ENCODE measurements at places on chromosomes 5 and 9. TPM values are rescaled to one million over a fixed set of nuclear protein-coding genes. Genes with fewer than 3 reads are reported as not detected.

GRCh38 chr5:14861123-14861765 lies 10.3 kb downstream of the ANKH start:
- no peaks in the 10 kb centered on the region for H3K27me3 ChIP-seq
- DNase-seq, result no peak
- H3K36me3 ChIP-seq, result no peaks in the 10 kb centered on the region
- no peak overlapping the region for H3K27ac ChIP-seq
- no peak overlapping the region for H3K4me3 ChIP-seq

- no peak overlapping the region for H3K27ac ChIP-seq
- no peak overlapping the region for H3K4me3 ChIP-seq
- H3K27me3 ChIP-seq, result no peaks in the 10 kb centered on the region
Observed at GRCh38 chr5:142829801-142830220, 59.6 kb downstream of the ARHGAP26 start.

The ANKDD1B gene
- 0.14 TPM for total RNA-seq

The C7 gene
- 3.5 TPM for total RNA-seq

The ADGRD2 gene
- total RNA-seq, result not detected

The NOXA1 gene
- 1.2 TPM for total RNA-seq

DNA sequence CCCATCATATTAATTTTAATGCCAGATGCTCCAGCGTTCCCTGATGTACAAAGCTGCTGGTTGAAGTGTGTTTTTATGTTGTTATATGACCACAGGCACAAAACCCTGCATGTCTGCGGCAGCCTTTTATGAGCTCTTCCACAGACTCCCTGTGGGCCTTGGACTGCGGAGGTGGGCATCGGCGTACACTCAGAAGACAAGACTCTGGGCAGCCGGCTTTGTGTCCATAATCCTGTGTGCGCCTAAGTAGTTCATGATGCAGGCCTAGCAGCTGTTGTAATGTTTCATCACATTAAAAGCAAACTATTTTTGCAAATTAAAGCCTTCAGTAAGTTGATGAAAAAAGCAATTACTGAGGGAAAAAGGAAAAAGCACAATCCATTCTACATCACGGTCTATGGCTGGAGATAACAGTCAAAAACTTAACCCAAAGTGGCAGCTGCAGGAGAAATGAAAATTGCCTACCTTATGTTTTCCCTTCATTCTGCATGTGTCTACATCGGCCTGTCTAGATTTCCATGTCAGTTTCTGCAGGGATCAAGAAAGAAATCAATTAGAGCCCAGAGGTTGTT lies 78.8 kb downstream of the SEMA6A start:
- no peak overlapping the region for H3K4me3 ChIP-seq
- no peak for DNase-seq
- peaks cover 5% of the 10 kb centered on the region for H3K36me3 ChIP-seq
- H3K27me3 ChIP-seq, result no peaks in the 10 kb centered on the region

GRCh38 chr9:99820685-99821395 lies 845 bp upstream of the NR4A3 start:
- DNase-seq, result peak; percentile 47
- H3K36me3 ChIP-seq, result no peaks in the 10 kb centered on the region
- no peak overlapping the region for H3K27ac ChIP-seq
- H3K4me1 ChIP-seq, result peaks cover 50% of the 10 kb centered on the region

- no peak overlapping the region for H3K27ac ChIP-seq
- no peaks in the 10 kb centered on the region for H3K36me3 ChIP-seq
- peak; percentile 34 for DNase-seq
- peaks cover 9% of the 10 kb centered on the region for H3K27me3 ChIP-seq
- peaks cover 92% of the 10 kb centered on the region for H3K4me1 ChIP-seq
Observed at GRCh38 chr9:123319541-123320339, 36.3 kb upstream of the CRB2 start.

DNA sequence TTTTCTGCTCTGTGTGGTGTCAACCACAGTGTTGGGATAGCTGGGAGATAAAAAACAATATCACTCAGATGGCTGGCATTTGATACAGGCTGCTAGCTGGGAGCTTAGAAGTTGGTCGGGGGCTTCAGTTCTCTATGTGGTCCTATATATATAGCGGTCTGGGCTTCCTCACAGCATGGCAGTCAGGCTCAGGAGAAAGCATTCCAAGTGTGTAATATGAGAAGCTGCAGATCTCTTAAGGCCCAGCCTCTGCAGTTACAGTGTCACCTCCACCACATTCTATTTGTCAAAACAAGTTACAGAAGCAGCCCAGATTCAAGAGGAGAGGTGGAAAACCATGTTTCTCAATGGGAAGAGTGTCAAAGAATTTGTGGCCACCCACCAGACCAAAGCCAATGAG lies 108.1 kb upstream of the NIPBL start:
- no peak overlapping the region for H3K27ac ChIP-seq
- no peak overlapping the region for H3K4me3 ChIP-seq
- no peaks in the 10 kb centered on the region for H3K4me1 ChIP-seq
- H3K27me3 ChIP-seq, result no peaks in the 10 kb centered on the region
